ENCODE measurements at places on chromosomes 12 and 14.

DNA sequence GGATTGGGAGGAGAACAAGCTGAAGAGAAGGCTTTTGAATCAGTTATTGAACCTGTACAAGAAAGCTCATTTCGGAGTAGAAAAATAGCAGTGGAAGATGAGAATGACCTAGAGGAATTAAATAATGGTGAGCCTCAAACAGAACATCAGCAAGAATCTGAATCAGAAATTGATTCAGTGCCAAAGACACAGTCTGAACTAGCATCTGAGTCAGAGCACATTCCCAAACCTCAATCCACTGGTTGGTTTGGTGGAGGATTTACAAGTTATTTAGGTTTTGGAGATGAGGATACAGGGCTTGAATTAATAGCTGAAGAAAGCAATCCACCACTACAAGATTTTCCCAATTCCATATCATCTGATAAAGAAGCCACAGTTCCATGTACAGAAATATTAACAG, 13.5 kb downstream of the MIA2 start:
- peak; percentile 91 for DNase-seq

GRCh38 chr12:53344824-53345485, 8.8 kb upstream of the SP7 start:
- peak; percentile 73 for DNase-seq

DNA sequence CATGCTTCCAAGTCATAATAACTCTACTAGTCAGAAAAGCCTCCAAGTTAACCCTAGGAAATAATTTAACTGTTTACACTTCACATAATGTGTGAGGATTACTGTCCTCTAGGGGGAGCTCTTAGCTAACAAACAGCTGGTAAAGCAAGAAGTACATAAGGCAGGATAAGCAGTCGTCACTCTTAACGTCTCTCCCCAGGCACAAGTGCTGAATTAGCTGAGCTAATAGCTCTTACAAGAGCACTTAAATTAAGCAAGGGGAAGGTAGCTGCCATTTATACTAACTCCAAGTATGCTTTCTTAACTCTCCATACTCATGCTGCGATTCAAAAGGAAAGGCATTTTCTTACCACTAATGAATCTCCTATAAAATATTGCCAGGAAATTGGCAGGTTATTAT, 79.3 kb upstream of the TSPAN11 start:
- DNase-seq = peak; percentile 78

- no peak for DNase-seq
Measured at GRCh38 chr12:113261847-113262470, 40.7 kb downstream of the TPCN1 start.

- peak; percentile 25 for DNase-seq
Measured at GRCh38 chr14:35258420-35258819, 33.8 kb upstream of the PSMA6 start.

GRCh38 chr12:79388011-79388410, 302.8 kb downstream of the PAWR start:
- DNase-seq = no peak
